ENCODE measurements at places on chromosomes 6 and 20. TPM values are rescaled to one million over a fixed set of nuclear protein-coding genes. Genes with fewer than 3 reads are reported as not detected.

GRCh38 chr6:129242546-129242945 lies 359.6 kb downstream of the LAMA2 start:
- DNase-seq: no peak

- no peak for DNase-seq
These were observed 92.2 kb downstream of the CTNNBL1 start for GRCh38 chr20:37786043-37786442.

GRCh38 chr20:50868509-50869495 lies 62.4 kb downstream of the ADNP start:
- no peak for DNase-seq

DNA sequence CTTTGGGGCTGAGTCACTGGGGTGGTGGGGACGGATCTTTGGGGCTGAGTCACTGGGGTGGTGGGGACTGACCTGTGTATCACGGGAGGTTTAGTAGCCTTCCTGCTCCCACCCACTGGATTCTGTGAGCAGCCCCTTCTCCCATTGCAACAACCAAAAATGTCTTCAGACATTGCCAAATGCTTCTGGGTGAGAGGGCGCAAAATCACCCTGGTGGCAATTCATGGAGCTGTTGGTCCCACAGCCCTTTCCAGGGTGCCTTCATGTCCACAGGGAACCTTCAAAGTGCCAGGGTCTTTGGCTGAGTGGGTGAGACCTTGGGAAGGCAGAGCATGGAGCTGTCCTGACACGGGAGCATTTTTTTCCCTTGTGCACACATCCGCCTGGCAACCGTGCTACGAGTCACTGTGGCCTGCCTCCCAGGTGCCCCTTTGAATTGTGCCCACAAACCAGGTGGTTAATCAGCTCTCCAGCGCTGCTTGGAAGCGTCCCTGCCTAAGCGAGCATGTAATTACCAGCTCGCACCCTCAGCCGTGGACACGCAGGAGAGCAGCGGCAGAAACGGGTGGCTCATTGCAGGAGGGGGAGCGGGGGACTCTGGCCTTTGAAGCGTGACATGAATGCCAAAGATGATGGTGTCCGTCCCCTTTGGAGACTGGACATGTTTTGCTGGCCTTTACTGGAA lies 27.4 kb upstream of the APCDD1L start:
- no peak for DNase-seq

GRCh38 chr20:14536738-14537137 lies 199.3 kb upstream of the FLRT3 start:
- DNase-seq: no peak

DNA sequence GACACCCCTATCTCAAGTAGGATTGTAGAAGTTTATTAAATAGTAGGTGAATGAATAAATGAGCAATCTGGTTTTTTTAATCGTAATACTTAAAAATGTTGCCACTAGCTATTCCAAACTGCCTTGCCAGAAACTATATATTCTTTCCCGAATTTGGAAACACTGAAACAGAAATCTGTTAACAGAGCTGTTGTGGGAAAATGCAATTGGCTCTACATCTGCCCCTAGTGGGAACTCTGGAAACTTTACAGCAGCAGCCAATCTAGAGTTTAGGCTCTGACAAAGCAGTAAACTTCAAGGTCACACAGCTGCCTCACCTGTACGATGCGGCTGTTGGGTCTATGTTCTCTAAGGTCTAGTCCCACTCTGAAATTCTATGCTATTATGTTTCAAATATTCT lies 41.7 kb downstream of the SYNE1 start:
- no peak for DNase-seq

GRCh38 chr6:98875375-98875774 lies 41.0 kb downstream of the POU3F2 start:
- DNase-seq: no peak

CDSN gene
- not detected for total RNA-seq

Data from right lobe of liver (tissue), 6 donors.